ENCODE measurements at places on chromosomes 3 and 15. TPM values are rescaled to one million over a fixed set of nuclear protein-coding genes. Genes with fewer than 3 reads are reported as not detected.

The FBXL22 gene
- total RNA-seq: 0.71 TPM

The PLCH1 gene
- total RNA-seq: 28.8 TPM

The MYO5A gene
- total RNA-seq: 34.3 TPM

The MINDY4B gene
- total RNA-seq: not detected

The CD200R1 gene
- total RNA-seq: not detected

The EBLN2 gene
- total RNA-seq: 11.6 TPM

The GLT8D1 gene
- 76.3 TPM for total RNA-seq

The MAGEL2 gene
- total RNA-seq: 2.5 TPM

The ACKR4 gene
- total RNA-seq: not detected

The KCNMB2 gene
- not detected for total RNA-seq

The GREM1 gene
- total RNA-seq: 2.9 TPM

The RTF1 gene
- 73.8 TPM for total RNA-seq

The LRTM1 gene
- not detected for total RNA-seq

The EPHA3 gene
- total RNA-seq: 0.36 TPM

The SECISBP2L gene
- 44.0 TPM for total RNA-seq

The TMEM266 gene
- 1.1 TPM for total RNA-seq

The SPSB4 gene
- total RNA-seq: 10.7 TPM

The VPS39 gene
- total RNA-seq: 55.3 TPM

The TGM4 gene
- total RNA-seq: 0.04 TPM

The SKOR1 gene
- total RNA-seq: 0.09 TPM

The GPR27 gene
- total RNA-seq: 18.3 TPM

The ANKUB1 gene
- not detected for total RNA-seq

The SLC28A2 gene
- not detected for total RNA-seq

The LYSMD2 gene
- 0.15 TPM for total RNA-seq

The SLC6A1 gene
- total RNA-seq: 0.52 TPM

The THPO gene
- total RNA-seq: 0.31 TPM

The CNTN4 gene
- 5.1 TPM for total RNA-seq

The CTXN2 gene
- 0.60 TPM for total RNA-seq

The ALDH1L1 gene
- total RNA-seq: 0.60 TPM

The RTP3 gene
- total RNA-seq: not detected

The STAB1 gene
- not detected for total RNA-seq

The INSYN1 gene
- 0.17 TPM for total RNA-seq

The RPL39L gene
- total RNA-seq: 52.3 TPM

The ERICH6 gene
- not detected for total RNA-seq

The CYP1A2 gene
- not detected for total RNA-seq

The CHRNA7 gene
- total RNA-seq: 14.0 TPM

The C3orf20 gene
- total RNA-seq: not detected

The ZNF280D gene
- 3.1 TPM for total RNA-seq

The TMEM212 gene
- not detected for total RNA-seq

The ATR gene
- 21.9 TPM for total RNA-seq
